ENCODE measurements at places on chromosomes 5 and 9.
A peak's percentile ranks its signal among the peaks of the same experiment; 100 is the strongest.

- no peak for ATAC-seq
These were observed 19.9 kb downstream of the UGT3A1 start for GRCh38 chr5:35971186-35971877.

DNA sequence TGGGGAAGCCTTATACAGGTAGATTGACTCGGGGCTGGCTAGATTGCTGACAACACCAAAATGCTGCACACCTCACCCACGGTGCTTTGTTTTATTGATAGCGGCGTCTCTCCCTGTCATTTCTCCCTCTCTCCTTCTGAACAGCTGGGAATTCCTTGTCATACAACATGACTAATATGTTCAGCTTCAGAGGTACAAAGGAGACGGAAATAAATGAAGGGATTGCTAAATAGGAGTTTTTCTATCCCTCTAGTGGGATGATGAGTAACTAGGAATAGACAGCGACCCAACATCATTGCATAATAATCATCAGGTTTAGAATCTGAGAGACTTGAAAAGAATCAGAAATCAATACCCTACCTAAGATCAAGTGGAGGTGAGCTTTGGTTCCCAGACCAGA lies 337.7 kb upstream of the PANK3 start:
- no peak for ATAC-seq

DNA sequence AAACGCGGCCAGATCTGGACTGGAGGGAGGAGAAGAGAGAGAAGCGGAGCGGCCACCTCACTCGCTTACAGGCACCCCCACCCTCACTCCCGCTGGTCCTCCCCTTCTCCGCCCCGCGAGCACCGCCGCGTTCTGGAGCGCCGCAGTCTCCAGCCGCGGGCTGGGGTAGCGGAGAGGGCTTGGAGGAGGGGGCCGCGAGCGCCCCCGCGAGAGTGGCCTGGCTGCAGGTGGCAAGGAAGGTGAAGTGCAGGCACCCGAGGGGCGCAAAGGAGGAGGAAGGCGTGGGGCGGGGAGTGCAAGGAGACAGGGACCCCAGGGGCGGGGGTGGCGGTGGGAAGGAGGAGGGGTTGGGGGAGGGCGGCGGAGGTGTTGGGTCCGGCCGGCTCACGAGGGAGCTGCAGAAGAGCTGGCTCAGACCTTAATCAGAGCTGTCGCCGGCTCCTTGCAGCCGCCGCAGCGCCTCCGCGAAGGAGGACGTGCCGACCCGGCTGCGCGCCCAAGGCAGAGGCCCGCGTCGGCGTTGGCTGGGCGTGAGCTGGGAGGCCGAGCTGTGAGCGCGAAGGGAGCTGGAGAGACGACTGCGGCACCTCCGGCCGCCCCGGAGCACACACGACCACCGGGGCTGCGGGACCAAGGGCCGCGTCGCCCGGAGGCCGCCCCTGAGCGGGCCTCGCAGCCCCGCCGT lies at the start of gene DMRT3:
TSS of gene DMRT3 (plus strand) at position 398 of the 685 bp plus-strand sequence. CDS start 347 bp downstream, outside the sequence.
- ATAC-seq = no peak

DNA sequence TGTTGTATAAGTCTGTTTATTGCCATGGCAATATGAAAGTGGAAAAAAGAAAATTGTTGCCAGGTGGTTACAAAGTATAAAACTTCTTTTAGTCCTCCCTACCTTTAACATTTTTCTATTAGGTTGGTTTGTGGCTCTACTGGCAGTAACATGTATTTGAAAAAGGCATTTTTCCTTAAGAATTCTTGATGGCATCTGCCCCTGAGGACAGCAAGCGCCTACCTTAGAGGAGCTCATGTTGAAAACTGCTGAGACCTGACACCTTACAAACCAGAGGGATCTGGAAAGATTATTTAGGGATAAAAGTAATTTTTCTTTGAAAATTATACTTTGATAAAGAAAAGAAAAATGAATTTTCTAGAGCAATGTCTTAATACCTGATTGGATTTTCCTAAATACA lies 208.1 kb downstream of the CAVIN4 start:
- ATAC-seq = no peak

DNA sequence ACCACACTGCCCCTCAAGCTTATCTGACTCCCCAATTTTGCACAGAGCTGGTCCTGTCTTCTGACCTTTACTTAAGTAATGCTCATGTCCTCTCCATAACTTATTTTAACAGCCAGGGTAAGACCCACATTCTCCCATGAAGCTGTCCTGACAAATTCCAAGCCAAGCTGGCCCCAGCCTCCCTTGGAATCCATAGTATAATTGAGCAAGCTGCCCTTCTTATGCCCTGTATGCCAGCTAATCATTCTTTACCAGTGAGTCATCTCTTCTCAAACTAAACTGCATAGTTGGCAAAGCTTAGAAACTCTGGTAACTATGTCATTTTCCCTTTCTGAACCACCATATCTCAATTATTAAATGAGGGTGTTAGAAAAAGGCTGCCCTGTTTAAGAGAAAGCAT lies 92.4 kb downstream of the NFIB start:
- ATAC-seq = no peak

DNA sequence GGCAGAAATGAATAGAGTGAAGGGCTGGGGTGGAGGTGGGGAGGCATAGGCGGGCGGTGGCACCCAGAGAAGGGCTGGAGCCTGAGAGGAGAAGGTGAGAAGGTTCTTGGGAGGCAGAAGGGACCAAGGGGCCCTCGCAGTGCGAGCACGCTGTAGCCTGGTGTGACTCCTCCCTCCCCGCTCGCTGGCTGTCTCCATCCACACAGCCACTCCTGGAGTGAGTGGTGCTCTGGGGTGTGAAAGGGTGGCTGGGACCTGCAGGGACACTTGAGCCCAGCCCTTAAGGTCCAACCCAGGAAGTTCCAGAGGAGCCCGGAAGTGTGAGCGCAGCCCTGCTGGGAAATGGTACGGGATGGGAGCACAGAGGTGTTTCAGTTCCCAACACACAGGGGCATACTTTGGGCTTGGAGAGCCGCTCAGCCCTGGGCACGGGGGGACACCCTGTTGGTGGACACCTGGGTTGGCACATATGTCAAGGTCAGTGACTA lies 9.3 kb upstream of the SCGB3A1 start:
- ATAC-seq = no peak

- ATAC-seq = no peak
These were observed 178.5 kb upstream of the CDH18 start for GRCh38 chr5:20166456-20166855.

GRCh38 chr5:139696894-139697658 lies 48.9 kb downstream of the CXXC5 start:
- peak; percentile 42 for ATAC-seq

DNA sequence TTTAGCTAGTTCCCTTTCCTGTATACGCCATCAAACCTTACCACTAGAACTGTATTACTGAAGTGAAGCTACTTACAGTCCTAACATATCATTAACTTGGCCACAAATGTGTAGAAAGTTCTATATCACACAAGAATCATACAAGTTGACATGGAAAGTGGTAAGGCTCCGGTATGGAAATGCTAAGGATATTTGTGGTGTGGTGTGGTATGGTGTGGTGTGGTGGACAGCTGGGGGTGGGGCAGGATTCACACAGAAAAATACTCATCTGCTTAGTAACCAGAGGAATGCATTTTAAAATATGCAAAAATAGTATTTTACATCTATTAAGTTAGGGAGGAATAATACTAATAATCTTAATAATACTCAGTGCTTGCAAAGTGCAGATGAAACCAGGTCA lies 69.4 kb downstream of the TRPC7 start:
- ATAC-seq = no peak

- ATAC-seq = no peak
These were observed 464.2 kb downstream of the EBF1 start for GRCh38 chr5:158635565-158635964.

DNA sequence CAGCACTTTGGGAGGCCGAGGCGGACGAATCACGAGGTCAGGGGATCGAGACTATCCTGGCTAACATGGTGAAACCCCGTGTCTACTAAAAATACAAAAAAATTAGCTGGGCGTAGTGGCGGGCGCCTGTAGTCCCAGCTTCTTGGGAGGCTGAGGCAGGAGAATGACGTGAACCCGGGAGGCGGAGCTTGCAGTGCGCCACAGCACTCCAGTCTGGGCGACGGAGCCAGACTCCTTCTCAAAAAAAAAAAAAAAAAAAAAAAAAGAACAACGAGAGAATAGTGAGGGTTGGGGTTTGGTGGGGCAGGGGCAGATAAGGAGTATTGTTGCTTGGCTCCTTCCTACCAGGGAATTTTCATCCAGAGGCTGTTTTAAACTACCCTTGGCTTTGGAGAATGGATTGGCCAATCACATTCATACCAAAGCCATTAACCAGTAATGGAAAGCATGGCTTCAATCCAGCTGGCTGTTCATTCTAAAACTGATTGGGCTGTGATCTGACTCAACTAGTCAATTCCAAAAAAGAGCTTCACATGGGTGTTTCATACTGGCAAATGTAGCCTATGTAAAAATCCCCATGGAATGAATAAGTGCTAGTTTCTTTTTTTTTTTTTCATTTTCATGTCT lies 64.4 kb downstream of the PLCXD3 start:
- no peak for ATAC-seq

GRCh38 chr9:5561828-5562488 lies 51.6 kb downstream of the PDCD1LG2 start:
- ATAC-seq = no peak

DNA sequence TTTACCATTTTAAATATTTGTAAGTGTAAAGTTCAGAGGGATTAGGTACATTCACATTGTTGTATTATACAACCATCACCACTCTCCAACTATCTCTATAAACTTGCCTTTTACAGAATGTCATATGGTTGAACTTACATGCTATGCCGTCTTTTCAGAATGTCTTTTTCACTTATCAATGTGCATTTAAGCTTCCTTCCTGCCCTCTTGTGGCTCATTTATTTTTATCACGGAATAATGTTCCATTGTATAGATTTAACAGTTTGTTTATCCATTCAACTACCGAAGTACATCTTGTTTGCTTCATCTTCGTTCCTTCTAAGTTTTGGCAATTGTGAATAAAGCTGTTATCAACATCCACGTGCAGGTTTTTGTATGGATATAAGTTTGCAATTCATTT lies 133.3 kb upstream of the C6 start:
- ATAC-seq = no peak

DNA sequence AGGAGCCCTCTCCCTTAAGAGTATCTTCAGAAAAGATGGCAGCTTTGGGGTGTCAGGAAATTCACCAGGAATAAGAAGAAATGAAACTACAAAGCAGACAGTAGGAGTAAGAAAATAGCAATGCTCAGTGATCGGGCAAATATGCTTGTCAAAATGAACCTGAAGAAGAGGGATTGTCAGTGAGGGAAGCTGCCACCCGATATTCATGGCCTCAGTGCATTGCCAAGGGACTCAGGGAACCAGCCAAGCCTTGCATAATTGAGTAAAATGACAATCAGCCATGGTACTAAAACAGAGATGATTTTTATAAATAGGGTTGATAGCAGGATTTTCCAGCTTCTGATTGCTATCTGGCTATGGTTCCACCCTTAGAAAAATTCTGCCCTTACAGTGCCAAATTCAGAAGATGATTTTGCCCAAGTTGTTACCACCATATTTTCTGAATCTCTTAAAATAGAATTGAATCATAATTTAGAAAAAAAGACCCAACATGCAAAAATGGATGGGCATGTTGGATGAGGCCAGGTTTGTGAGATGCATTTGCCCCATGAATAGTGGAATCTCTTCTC lies 274.0 kb downstream of the NTRK2 start:
- ATAC-seq = no peak

DNA sequence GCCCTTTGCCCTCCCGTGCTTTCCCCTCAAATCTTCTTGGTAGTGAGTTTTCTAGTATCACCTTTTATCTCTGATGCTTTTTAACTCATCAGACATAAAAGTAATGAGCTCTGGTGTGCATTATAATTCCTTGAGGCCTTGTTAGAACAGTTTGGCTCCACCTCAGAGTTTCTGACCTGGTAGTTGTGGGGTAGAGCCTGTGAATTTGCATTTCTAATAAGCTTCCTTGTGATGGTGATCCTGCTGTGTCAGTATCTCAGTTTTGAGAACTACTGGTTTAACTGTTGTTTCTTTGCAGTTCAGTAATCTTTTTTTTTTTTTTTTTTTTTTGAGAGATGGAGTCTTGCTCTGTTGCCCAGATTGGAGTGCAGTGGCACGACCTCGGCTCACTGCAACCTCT lies 31.1 kb downstream of the UBE2D2 start:
- ATAC-seq = peak; percentile 22

DNA sequence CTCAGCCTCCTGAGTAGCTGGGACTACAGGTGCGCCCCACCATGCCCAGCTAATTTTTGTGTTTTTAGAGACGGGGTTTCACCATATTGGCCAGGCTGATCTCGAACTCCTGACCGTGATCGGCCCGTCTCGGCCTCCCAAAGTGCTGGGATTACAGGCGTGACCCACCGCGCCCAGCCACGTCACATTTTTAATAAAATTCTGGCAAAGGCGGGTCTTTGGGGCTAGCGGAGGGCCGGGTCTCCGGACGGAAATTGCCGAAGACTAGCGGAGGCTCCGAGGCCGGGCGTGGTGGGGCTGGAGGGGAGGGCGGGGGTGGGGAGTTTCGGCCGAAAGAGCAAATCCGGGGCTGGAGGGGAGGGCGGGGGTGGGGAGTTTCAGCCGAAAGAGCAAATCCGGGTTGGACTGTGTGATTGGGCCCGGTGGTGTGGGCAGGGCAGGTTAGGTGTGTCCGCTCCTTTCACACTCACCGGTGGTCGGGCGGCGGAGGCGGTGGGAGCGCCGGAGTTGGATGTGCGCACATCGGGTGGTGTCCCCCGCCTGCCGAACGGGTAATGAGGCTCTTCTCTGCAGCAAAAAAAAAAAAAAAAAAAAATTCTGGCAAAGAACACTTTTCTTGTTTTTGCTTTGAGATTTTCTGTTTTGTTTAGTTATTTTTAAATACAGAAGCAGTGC lies 27.1 kb downstream of the RUFY1 start:
- no peak for ATAC-seq

GRCh38 chr9:134374301-134375010 lies 48.2 kb downstream of the RXRA start:
- no peak for ATAC-seq

GRCh38 chr5:67234671-67235176 lies 38.1 kb upstream of the CD180 start:
- ATAC-seq = no peak

DNA sequence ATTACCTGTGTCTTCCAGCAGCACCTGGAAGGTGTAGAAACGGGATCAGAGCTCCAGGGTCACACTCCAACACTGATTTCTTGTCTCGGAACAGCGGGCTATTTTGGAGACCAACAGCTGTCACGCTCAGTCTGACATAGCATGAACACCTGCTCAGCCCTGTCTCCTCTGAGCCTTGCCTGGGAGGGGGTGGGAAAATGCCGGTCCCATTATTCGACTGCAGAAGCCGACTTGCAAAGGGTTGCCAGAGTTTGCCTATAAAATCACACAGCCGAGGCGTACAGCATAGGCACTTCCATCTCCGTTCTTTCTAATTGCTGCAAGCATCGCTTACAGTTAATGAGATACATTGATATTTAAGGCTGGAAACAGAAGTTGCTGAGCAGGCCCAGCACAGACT lies 300.8 kb upstream of the MSX2 start:
- no peak for ATAC-seq

DNA sequence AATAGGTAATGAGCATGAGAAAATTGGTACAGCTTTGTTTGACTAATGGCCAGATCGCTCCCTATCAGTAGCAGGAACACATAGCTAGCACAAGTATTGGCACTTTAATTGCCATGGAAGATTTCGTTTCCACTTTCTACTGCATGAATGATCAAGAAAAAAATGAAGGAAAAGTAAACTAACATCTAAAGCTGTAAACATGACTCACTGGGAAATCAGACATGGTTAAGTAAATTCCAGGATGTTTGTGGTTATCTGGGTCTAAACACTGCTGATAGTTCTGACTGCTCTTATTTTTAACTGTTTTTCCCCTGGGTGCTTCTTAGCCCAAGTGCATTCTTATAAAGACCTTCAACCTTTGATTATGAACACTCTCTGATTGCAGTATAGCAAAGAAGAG lies 388.9 kb downstream of the NR2F1-AS1 start:
- ATAC-seq = no peak

Measured in activated CD4-positive, CD25-positive, alpha-beta regulatory T cell treated with anti-CD3 and anti-CD28 coated beads, Interleukin-2, amount 50 U/mL, for 24 hours (primary cell).